Liver (tissue), 10 donors: ENCODE measurements at places on chromosomes 13 and 19. TPM values are rescaled to one million over a fixed set of nuclear protein-coding genes. Genes with fewer than 3 reads are reported as not detected.

The TMEM255B gene
- 0.37 TPM for total RNA-seq

The IGFL2 gene
- total RNA-seq, result not detected

The FAAP24 gene
- 0.25 TPM for total RNA-seq

The SOX1 gene
- total RNA-seq, result not detected

The ARHGAP33 gene
- 10.1 TPM for total RNA-seq

The ATP7B gene
- total RNA-seq, result 37.7 TPM

The NLRP11 gene
- total RNA-seq, result not detected

The GPATCH1 gene
- 5.2 TPM for total RNA-seq

The NCR1 gene
- 1.8 TPM for total RNA-seq

The COL4A2 gene
- total RNA-seq, result 45.2 TPM

The ERVK3-1 gene
- total RNA-seq, result 21.4 TPM

The KIRREL2 gene
- total RNA-seq, result not detected

The RAB11B gene
- total RNA-seq, result 91.2 TPM

The TEX101 gene
- total RNA-seq, result not detected

The TM9SF2 gene
- total RNA-seq, result 112 TPM

The NLRP9 gene
- not detected for total RNA-seq

The ONECUT3 gene
- total RNA-seq, result not detected

The DENND1C gene
- total RNA-seq, result 1.4 TPM

The C13orf42 gene
- not detected for total RNA-seq

The ZIM2 gene
- 0.33 TPM for total RNA-seq

The NLRP4 gene
- not detected for total RNA-seq

The KLK14 gene
- not detected for total RNA-seq

The PPP1R13L gene
- 0.51 TPM for total RNA-seq

The IGFL3 gene
- total RNA-seq, result not detected

The ZNF730 gene
- total RNA-seq, result 0.08 TPM

The ZNF709 gene
- total RNA-seq, result 1.3 TPM

The ITGBL1 gene
- total RNA-seq, result 0.28 TPM

The LAIR1 gene
- total RNA-seq, result 4.5 TPM

The TTYH1 gene
- total RNA-seq, result 0.42 TPM

The LPAR6 gene
- 12.4 TPM for total RNA-seq

The KLK15 gene
- total RNA-seq, result not detected

The FFAR3 gene
- total RNA-seq, result not detected

The ZNF835 gene
- total RNA-seq, result 2.3 TPM

The CXCL17 gene
- total RNA-seq, result not detected

The COX6B2 gene
- not detected for total RNA-seq

The DHRS12 gene
- total RNA-seq, result 6.5 TPM

The U2AF2 gene
- total RNA-seq, result 66.6 TPM

The DMWD gene
- 11.3 TPM for total RNA-seq

The GNA15 gene
- 1.6 TPM for total RNA-seq

The PSG7 gene
- total RNA-seq, result not detected

The TEX26 gene
- total RNA-seq, result not detected

The CEACAM18 gene
- not detected for total RNA-seq

The KL gene
- total RNA-seq, result 0.92 TPM

The REEP6 gene
- total RNA-seq, result 159 TPM

The SIGLECL1 gene
- total RNA-seq, result 0.05 TPM
